ENCODE measurements at places on chromosomes 16 and 17.

- DNase-seq, result no peak
Observed at GRCh38 chr17:70691150-70691549, 521.8 kb downstream of the KCNJ2 start.

GRCh38 chr17:11880714-11881113 is 116.6 kb downstream of the ZNF18 start:
- DNase-seq, result no peak

DNA sequence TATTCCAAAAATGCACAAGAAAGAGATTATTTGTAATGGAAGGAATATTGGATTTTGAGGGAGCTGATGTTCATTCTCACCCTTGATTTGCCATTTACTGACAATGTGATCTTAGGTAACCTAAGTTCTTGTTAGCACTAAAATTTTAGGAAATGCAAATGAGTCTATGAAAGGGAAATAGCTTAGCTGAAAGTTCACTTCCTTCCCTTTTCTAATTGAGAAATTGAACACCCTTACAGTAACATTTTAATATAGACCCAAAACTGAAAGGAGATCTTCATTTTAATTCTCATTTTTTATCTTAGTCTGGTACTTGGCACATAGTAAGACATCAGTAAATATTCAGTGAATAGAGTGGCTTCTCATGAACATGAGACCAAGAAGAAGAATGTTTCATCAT is 10.9 kb upstream of the WSB1 start:
- no peak for DNase-seq

DNA sequence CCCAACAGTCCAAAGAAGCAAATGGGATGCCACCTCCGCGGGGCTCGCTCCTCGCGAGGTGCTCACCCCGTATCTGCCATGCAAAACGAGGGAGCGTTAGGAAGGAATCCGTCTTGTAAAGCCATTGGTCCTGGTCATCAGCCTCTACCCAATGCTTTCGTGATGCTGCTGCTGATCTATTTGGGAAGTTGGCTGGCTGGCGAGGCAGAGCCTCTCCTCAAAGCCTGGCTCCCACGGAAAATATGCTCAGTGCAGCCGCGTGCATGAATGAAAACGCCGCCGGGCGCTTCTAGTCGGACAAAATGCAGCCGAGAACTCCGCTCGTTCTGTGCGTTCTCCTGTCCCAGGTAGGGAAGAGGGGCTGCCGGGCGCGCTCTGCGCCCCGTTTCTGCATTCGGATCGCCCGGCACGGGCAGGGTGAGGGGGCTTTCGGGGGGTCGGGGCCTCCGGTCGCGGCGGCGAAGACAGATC is at the start of gene CDH13:
TSS of gene CDH13 (plus strand) at position 179 of the 471 bp plus-strand sequence.
- DNase-seq, result no peak
